ENCODE measurements at places on chromosomes 3 and 15.

GRCh38 chr3:50807266-50807665 lies 132.5 kb downstream of the DOCK3 start:
- no peak for DNase-seq

DNA sequence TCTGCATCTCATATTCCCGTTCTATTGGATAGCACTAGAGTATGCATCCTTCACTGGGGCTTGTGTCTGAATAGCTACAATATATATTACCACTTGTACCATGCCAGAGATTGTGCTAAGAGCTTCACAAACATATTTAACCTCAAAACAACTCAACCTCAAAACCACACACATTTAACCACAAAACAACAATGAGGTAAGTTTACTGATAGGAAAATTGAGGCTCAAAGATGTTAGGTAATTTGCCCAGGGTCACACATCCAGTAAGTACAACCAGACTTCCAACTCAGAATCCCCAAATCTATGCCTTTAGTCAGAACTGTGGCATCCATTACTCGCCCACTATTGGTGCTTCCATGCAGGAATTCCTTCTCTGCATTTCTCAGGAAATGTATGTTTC lies 220.0 kb downstream of the FAM43A start:
- no peak for DNase-seq

- no peak for DNase-seq
Measured at GRCh38 chr3:29426302-29427226, 145.7 kb downstream of the RBMS3 start.

DNA sequence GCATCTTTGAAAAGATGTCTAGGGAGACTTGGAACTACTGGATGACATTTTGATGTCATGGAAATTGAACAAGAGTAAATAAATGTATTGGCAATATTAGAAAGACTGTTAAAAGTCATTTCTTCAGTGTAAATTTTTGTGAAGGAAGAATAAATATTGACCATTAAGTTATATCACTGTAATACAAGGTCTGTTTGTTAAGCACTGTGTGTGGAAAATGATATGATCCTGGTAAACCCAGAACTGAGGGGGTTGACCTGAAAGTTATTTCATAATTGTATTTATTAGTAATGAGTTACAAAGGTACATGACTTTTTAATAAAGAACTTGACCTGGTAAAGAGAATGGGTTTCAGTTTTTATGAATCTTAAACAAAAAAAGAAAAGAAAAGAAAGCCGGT lies 106.6 kb downstream of the B3GALNT1 start:
- no peak for DNase-seq

DNA sequence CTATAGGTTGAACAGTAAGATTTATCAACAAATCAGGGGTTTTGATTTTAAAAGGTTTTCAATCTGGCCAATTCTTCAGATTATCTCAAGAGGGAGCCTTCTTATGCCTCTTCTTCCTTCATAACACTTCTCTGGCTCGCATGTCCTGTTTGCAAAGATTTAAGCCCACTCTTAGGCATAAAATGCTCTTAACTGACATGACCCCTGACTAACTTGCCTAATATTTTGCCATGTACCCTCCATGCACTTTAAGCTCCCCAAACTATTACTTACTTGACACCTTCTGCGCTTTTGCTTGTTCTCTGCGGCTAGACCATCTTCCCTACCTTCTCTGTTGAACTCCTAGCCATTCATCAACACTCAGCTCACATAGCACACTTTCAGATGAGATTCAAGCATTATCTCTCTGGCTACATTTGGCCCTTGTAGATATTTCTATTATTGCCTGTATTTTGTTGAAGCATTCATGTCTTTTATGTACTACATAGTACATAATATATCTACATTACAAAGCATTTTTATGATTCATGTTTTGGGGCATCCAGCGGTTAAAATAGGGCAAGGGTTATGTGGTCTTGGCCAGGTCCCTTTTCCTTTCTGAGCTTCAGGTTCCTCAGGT lies 1.0 kb upstream of the ARIH1 start:
- no peak for DNase-seq

DNA sequence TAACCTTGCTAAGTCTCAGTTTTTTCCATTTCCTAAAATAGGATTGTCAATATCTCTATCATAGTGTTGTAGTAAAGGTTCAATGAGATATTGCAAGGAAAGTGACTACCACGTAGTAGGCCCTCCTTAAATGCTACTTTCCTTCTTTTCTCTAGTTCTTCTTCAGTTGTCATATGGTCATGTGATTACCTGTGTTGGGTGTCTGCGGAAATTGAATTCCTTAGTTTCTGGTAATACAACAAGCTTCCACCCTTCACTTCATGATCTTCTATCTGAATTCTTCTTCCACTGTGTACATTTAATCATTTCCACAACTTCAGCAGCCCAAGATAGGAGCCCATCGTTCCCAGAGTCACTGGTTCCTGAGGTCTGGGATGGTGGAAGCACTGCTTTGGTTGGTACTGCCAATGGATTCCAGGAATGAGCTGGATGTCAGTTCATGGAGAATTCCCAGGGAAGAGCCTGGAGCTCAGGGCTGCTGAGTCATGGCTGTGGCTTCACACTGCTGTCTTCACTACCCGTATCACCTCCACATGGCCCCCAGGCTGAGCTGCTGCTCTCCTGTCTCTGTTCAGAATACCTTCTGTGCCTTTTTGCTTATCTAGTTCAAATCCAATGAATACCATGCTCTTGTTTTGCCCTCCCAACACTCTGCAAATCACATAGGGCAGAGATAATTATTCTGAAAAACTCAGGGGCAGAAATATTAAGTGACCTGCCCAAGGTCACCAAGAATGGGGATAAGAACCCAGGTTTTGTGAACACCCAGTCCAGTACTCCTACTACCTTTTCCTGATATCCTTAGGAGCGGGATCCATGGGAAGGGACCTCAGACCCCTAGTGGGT lies 98.6 kb downstream of the RPL39L start:
- DNase-seq: no peak

DNA sequence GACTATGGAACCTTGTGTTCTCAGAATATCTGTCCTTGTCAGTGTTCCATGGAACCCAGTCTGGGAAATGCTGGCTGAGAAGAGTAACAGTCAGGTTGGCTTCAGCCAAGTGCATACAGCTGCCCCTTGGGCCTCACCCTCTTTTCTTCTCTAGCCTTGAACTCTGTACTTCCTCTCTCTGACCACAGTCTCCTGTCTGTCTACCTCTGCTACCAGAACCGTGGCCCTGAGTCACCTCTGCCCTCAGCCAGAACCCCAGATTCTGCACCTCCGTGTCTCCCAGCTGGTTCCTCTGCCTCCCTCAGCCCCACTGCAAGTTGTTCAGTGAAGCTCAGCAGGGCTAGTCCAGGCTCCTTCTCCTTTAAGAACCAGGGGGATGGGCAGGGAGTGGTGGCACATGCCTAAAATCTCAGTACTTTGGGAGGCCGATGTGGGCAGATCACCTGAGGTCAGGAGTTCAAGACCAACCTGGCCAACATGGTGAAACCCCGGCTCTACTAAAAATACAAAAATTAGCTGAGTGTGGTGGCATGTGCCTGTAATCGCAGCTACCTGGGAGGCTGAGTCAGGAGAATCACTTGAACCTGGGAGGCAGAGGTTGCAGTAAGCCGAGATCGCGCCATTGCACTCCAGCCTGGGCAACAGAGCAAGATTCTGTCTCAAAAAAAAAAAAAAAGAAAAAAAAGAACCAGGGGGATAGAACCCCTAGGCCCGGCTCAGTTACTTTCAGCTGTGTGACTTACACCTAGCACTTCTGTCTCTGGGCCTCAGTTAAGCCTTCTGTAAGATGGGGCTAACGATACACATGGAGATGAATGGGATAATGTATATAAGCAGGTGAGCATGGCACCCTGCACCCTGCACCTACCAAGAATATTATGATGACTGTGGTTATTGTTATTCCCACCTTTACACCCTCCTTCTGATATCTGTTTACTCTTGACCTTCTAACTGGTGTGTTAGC lies 24.3 kb upstream of the TATDN2 start:
- no peak for DNase-seq

DNA sequence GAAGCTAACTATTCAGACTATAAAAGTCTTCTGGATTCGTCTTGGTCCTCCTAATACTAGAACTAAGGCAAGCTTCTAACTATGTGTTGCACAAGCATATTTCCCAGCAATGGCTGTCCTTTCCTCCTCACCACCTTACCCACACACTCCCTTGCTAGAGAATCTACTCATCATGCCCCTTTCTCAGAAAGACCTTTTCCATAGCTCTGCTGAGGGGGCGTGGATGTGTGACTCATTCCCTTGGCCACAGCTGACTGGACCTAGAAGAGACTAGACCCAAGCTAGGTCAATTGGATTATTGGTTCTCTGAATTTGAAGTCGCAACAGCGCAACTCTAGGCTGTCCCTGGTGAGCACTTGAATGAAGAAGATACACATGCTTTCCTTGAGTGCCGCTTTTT lies 47.1 kb downstream of the ERC2 start:
- no peak for DNase-seq

- DNase-seq: peak; percentile 83
Measured at GRCh38 chr15:40857601-40858341, 13.9 kb downstream of the SPINT1 start.

Measured in WERI-Rb-1 (cell line).